ENCODE measurements at places on chromosomes 2 and 18.

DNA sequence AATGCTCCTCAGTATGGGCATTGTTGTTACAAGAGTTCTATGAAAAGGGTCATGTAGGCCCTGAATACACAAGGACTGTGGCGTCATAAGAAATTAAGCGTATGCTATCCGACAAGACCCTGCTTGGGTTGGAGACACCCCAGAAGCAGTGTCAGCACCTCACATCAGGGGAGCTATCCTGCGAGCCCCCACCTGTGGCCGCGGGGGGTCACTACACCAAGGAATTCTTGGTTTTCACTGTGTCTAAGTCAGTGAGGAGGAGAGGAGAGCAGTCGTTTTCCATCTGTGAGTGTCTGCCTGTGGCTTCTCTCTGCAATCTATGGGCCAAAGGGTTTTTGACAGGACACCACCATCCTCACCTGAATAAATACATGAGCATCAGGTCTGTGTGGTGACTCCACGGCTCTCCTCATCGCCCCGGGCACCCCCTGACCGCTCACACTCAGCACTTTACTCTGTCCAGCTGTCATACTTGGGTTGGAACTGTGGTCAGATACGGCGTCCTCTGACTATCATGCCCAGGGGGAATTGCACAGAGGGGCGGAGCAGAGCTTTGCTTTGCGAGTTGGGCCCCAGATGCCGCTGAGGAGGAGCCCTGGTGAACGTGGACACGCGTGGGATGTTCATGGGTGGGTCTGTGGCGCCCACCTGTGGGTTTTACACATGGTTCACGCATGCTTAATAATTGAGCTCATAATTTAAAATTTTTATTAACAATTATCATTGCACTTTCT, 235.5 kb downstream of the MYT1L start:
- no peak for DNase-seq

- DNase-seq = no peak
Measured at GRCh38 chr2:64424416-64424987, 29.5 kb upstream of the LGALSL start.

DNA sequence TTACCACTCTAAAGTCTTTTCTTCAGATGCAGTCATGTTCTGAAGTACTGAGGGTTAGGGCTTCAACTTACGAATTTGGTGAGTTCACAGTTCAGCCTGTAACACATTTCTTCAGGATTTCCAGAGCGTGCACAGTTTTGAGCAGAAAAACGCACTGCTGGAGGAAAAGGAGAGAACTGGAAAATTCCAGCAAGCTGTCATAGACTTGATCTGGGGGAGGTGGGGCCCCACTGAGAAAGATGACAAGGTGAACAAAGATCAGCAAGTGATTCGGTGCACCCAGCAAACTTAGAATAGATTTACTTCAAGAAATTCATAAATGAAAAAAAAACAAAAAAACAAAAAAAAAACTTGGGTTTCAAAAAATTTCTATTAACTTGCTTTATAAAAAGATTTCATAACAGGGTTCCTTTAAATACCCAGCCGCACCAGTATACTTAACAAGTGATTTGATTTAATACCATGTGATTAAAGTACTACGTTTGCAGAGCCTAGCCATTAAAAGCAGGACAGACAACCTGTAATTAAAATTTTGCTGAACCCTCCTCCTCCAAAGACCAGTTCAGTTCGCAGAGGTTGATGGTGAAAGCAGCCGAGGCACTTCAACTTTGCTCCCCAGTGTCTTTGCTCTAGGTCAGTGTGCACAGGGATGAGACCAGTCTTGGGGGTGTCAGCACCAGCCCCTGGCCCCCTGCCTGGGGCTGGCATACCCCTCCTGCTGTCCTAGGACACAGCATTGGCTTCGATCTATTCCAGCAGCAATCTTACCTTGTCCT, 30.5 kb downstream of the CTIF start:
- DNase-seq = no peak

DNA sequence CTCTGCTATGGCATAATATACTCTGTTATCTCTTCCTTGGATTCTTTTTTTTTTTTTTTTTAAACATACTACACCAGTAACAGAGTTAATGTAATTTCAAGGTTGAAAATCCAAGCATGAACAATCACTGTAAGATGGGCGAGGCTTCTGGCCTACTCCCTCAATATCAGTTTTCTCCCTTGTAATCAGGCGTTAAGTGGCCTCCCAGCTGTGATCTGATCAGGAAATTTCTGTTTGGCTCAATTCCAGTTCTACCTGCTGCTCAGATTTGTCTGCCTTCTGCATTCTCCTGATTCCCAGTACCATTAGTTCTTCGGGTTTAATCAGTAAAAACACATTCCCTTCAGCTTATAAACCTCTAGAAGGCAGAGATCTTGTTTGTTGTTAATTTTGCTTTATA, 18.6 kb downstream of the PRKD3 start:
- no peak for DNase-seq

GRCh38 chr2:238104226-238104690, 4.1 kb downstream of the ESPNL start:
- DNase-seq = no peak

- no peak for DNase-seq
Measured at GRCh38 chr18:72828601-72829000, 39.2 kb downstream of the NETO1 start.

GRCh38 chr2:144583741-144584453, 64.0 kb upstream of the ZEB2 start:
- DNase-seq = no peak

DNA sequence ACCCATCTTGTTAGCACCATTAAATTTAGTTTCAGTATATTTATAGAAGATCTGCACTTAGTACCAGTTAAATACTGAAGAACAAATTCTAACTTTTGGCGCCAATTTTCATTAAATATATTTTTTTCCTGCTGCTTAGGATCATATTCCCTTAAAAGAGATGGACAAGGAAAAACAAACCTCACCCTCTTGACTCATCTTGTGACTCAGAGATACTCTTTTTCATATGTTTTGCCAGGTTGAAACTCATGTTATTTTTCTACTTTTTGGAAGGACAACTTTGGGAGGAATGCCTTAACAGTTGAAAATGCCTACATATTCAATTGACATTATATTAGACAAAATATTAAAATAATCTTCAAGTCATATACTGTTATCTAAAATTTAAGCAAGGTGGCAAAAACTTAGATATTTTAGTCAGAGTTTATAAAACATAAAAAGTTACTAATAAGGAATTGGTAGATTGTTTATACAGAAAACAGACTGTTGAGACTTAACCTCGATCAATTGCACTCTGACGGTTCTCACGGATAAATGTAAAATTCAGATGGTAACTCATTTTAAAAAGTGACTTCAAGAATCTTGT, 36.2 kb downstream of the PNO1 start:
- no peak for DNase-seq

- no peak for DNase-seq
Measured at GRCh38 chr2:138391946-138392345, 109.6 kb upstream of the SPOPL start.

GRCh38 chr2:142981069-142981378, 103.6 kb downstream of the KYNU start:
- DNase-seq = no peak

DNA sequence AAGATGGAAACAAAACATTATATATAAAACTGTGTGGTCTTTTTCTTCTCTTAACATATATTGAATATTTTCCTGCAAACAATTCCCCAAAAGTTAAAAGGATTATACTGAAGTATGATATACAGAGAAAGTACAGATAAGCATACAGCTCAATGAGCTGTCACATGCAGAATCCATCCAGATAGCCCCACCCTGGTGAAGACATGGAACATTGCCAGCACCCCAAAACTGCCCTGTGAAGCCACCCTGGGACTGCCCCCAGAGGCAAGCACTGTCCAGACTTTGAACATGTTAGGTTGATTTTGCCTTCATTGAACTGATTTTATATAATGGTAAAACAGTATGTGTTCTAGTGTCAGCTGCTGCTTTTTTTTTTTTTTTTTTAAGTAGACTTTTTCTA, 112.3 kb upstream of the IL1R2 start:
- no peak for DNase-seq

DNA sequence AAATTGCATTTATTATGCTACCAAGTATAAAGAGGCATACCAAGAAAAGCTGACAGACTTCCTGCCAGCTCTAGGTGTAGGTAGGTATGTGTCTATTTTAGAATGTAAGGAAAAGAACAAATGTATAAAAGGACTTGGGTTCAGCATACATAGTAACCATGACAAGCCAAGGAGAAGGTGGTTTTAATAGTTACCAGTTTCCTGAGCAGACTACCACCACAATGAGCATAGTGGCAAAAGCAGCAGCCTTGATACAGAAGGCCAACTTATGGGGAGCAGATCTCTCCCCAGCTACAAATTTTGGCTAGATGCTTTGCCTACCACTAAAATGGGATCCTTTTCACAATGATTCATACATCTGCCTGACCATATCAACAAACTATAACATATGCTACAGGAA, 34.5 kb downstream of the METTL8 start:
- DNase-seq = no peak

DNA sequence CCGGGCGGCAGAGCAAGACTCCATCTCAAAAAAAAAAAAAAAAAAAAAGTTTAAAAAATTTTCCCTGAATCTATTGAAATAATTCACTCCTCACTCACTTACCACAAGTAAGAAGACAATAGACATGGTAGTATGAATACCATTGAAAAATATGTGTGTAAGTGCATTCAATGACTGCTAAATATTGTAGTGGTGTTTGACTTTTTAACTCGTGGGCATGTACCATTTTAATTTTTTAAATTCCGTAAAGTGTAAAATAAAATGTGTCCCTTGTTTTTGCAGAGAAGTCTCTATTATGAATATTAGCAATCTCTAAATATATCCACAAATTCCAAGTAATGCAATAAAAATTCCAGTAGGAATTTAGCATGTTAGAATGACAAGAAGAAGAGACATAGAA, 134.1 kb downstream of the COPS8 start:
- DNase-seq = no peak

- no peak for DNase-seq
Measured at GRCh38 chr2:176097820-176098365, 1.7 kb upstream of the HOXD12 start.

DNA sequence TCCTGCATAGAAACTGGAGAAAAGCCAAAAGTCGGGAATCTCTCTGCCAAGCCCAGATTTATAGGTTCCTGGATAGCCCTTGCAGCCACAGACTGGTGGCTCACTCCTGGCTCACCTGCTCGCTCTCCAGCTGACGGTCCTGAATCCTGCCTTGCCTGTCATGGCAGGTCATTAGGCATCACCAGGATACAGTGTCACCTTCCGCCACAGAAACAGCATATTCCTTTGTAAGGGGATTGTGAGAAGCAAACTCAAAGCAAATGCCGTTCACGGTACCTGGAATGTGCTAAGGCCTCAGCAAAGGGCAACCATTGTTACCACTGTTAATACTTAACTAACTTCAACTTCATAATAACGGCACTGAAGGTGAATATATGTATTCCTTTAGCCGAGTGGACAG, 57.1 kb upstream of the GPR45 start:
- DNase-seq = no peak

- DNase-seq = no peak
Measured at GRCh38 chr2:237137626-237138323, 52.1 kb downstream of the COPS8 start.

GRCh38 chr2:201185863-201186262, 2.9 kb downstream of the CASP10 start:
- DNase-seq = no peak

DNA sequence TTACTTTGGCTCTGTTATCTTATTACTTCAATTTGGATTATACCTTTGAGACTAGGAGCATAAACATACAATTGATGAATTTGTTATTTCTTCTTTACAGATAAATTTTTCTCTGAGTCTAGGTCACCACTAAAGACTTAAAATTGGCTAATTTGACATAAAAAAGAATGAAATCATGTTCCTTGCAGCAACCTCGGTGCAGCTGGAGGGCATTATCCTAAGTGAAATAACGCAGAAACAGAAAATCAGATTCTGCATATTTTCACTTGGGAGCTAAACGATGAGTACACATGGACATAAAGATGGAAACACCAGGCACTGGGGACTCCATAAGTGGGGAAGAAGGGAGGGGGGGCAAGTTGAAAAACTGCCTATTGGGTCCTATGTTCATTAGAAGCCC, 172.8 kb upstream of the SESTD1 start:
- no peak for DNase-seq

DNA sequence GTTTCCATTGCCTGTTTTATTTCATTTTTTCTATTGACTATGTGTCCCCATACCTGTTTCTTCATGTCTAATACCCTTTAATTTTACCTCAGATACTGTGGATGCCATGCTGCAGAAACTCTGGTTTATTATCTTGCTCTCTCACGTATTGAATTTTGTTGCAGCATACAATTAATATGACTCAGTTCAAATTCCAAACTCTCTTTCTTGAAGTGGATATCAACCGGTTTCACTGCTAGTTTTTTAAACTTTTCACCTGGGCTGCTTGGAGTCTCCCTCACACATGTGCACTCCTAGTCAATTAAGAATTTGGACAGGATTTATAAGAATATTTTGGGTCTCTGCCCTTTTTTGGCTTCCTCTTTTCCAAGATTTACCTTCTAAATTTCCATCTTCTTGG, 70.6 kb upstream of the CAPN13 start:
- no peak for DNase-seq

- no peak for DNase-seq
Measured at GRCh38 chr2:170218931-170219330, 41.0 kb downstream of the MYO3B start.

DNA sequence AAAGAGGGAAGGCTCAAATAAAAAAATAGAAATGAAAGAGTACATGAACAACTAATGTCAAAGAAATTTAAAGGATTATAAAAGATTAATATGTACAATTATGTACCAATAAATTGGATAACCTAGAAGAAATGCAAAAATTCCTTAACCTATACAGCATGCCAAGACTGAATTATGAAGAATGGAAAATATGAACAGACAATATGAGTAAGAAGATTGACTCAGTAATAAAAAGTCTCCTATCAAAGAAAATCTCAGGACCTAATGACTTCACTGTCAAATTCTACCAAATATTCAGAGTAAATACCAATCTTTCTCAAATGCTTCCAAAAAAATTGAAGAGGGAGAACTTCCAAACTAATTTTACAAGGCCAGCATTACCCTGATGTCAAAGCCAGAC, 120.2 kb upstream of the SPOPL start:
- DNase-seq = no peak

- DNase-seq = no peak
Measured at GRCh38 chr2:144460727-144461307, 59.1 kb downstream of the ZEB2 start.

DNA sequence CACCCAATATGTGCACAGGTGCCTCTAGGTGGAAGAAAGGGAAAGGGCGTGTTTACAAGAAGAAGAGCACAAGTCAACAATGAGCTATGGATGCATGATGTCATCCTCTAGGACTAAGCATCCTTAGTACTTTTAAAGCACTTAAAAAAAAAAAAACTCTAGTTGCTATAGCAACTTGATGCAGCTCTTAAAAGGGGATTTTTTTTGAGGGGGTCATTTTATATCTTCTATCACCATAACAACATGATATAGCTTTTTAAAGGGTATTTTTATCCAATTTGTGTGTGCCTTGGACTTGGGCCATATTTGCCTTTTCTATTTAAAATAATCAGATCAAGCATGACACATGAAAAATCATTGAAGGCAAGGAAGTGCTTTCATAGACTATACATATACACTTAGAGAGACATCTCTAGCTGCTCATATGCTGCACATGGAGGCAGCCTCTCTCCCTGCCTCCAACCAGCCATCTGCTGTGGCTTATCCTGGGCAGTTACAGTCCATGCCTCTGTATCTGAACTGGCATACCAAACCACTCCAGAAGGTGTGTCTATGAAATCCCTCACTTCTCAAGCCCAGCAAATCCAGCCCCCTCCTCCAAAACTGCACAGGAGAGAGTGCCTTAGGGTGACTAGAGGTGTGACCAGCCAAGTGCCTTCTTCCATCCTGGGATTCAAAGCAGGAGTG, 165.4 kb downstream of the MSH2 start:
- no peak for DNase-seq

Data from stimulated activated CD4-positive, alpha-beta T cell treated with anti-CD3 and anti-CD28 coated beads, TNF-alpha, amount 100 ng/mL, for 1 hour (primary cell).